CD4-positive, alpha-beta T cell (primary cell): ENCODE measurements at places on chromosomes 16 and 17. TPM values are rescaled to one million over a fixed set of nuclear protein-coding genes. Genes with fewer than 3 reads are reported as not detected.

Gene MEIOB
- total RNA-seq, result not detected

Gene COPZ2
- 0.88 TPM for total RNA-seq

DNA sequence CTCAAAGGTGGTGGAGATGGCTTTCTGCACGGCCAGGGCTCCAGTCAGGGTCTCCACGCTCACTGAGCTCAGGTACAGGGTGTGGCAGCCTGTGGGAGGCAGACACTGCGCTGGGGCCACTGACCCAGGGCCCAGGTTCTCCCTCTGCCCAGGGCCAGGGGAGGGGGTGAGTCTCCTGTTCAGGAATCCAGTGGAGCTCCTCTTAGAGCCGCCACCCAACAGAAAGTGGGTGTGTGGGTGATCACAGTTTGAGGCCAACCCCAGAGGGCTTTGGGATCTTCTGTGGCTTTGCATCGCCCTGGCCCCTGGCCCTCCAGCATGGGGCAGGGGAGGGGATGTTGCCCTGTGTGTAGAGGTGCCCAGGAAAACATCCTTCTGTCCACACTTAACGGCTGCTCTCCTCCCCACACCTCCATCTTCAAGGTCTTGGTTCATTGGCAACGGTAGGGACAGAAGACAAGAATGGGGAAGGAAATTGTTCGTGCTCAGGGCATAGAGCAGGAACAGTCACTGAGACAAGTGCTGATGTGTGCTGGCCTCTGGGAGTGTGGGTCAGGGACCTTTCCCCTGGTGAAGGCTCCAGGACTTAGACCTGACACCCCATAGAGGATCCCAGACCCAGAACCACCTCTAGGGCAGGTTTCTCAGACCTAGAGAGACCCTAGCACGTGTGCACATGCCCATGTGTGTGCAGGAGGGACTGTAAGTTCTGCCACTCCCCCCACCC is 21.5 kb downstream of the TNS4 start:
- no peaks in the 10 kb centered on the region for H3K27me3 ChIP-seq
- DNase-seq, result no peak
- peaks cover 79% of the 10 kb centered on the region for H3K4me1 ChIP-seq
- H3K4me3 ChIP-seq, result peak overlapping the region; percentile 3
- H3K36me3 ChIP-seq, result no peaks in the 10 kb centered on the region

DNA sequence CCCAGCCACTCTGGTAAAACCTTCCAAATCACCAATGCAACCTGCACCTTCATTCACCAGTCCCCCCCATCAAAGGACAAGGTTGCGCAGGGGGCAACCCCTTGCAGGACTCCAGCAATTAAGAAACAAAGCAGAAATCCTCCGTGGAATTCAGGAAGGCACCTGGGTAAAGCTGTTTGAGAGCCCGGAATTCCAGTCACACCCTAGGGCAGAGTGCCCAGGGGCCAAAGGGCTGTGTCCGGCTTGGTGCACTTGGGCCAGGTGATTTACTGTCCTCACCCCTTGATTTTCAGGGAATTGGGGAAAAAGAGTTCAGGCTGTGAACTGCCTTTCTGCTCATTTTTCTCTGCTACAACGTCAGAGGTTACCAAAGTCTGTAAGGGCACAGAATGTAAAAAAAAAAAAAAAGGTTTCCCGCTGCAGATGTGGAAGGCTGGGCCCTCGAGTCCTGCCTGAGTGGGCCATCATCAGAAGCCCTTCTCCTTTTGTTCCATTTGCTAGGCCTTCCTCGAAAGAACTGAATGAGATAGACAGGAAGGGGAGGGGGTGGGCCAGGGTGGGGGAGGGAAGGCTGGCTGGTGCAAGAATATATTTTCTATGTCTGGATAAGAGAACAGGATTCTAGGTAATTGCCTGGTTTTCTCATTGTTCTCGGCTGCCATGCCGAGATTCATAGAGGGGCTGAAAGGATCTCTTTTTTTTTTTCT is 266.5 kb upstream of the PSMD7 start:
- H3K27ac ChIP-seq, result no peak overlapping the region
- H3K4me1 ChIP-seq, result no peaks in the 10 kb centered on the region
- H3K4me3 ChIP-seq, result no peak overlapping the region
- no peak for DNase-seq
- H3K27me3 ChIP-seq, result peaks cover 5% of the 10 kb centered on the region
- H3K36me3 ChIP-seq, result no peaks in the 10 kb centered on the region

- no peak overlapping the region for H3K27ac ChIP-seq
- no peak overlapping the region for H3K4me3 ChIP-seq
- peaks cover 33% of the 10 kb centered on the region for H3K27me3 ChIP-seq
- no peaks in the 10 kb centered on the region for H3K36me3 ChIP-seq
Observed at GRCh38 chr17:38743556-38744171, 4.5 kb downstream of the PCGF2 start.

- peak; percentile 82 for DNase-seq
- peaks cover 38% of the 10 kb centered on the region for H3K4me1 ChIP-seq
- peak overlapping the region; percentile 28 for H3K27ac ChIP-seq
- no peaks in the 10 kb centered on the region for H3K27me3 ChIP-seq
- no peak overlapping the region for H3K4me3 ChIP-seq
- peaks cover 23% of the 10 kb centered on the region for H3K36me3 ChIP-seq
Observed at GRCh38 chr17:80855948-80856862, 135.4 kb upstream of the CHMP6 start.

GRCh38 chr17:40349477-40349894 is 15.1 kb downstream of the GJD3 start:
- H3K27me3 ChIP-seq, result no peaks in the 10 kb centered on the region
- no peak overlapping the region for H3K4me3 ChIP-seq
- H3K27ac ChIP-seq, result no peak overlapping the region
- peaks cover 52% of the 10 kb centered on the region for H3K4me1 ChIP-seq

GRCh38 chr16:57045694-57046381 is 46.5 kb upstream of the CPNE2 start:
- peak overlapping the region; percentile 44 for H3K27ac ChIP-seq
- H3K27me3 ChIP-seq, result no peaks in the 10 kb centered on the region
- peak; percentile 38 for DNase-seq
- no peak overlapping the region for H3K4me3 ChIP-seq
- H3K4me1 ChIP-seq, result peaks cover 60% of the 10 kb centered on the region
- H3K36me3 ChIP-seq, result peaks cover 85% of the 10 kb centered on the region

DNA sequence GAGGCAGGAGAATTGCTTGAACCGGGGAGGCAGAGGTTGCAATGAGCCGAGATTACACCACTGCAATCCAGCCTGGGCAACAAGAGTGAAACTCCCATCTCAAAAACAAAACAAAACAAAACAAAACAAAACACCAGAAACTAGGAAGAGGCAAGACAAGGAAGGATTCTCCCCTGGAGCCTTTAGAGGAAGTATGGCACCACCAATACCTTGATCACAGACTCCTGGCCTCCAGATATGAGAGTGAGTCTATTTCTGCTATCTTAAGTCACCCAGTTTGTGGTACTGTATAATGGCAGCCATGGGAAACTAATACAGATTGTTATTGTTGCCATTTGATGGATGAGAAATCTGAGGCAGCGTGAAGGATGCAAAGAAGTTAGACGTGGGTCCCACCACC is 14.6 kb upstream of the CPPED1 start:
- no peak overlapping the region for H3K4me3 ChIP-seq
- H3K27me3 ChIP-seq, result no peaks in the 10 kb centered on the region
- DNase-seq, result no peak
- peaks cover 2% of the 10 kb centered on the region for H3K4me1 ChIP-seq

GRCh38 chr17:1573932-1574696 is 11.5 kb upstream of the PITPNA start:
- no peak overlapping the region for H3K27ac ChIP-seq
- H3K4me3 ChIP-seq, result no peak overlapping the region
- peaks cover 26% of the 10 kb centered on the region for H3K4me1 ChIP-seq
- DNase-seq, result peak; percentile 40

DNA sequence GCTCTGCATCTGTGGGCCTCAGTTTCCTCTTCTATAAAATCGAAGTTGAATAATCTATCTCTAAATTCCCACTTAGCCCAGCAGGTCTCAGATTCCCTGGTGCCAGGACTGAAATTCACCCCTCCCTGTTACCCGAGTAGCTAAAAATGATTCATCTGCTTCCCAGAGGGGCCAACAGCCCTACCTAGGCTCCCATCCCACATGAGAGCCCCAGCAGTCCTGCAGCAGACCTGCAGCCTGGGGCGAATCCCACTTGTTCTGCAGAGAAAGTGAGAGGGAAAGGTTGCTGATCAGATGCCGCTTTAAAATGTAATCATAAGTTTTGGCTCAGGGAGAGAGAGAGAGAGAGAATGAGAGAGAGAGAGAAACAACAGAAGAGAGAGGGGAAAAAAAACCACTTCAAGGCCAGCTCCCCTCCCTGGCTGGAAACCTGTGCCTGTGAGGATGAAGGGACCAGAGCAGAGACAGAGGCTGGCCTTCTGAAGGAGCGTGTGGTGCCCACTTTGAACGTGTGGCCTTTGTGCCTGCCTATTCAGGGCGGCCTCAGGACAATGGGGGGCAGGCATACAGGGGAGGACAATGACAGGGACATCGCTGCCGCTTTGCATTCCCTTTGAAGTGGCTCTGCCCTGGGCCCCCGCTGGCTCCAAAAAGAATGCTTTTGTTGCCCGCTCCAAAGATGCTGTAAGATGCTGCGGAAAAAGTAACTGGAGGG is 85.2 kb upstream of the NKD1 start:
- no peaks in the 10 kb centered on the region for H3K36me3 ChIP-seq
- H3K4me1 ChIP-seq, result peaks cover 3% of the 10 kb centered on the region
- H3K4me3 ChIP-seq, result no peak overlapping the region
- H3K27me3 ChIP-seq, result peaks cover 9% of the 10 kb centered on the region
- no peak overlapping the region for H3K27ac ChIP-seq

DNA sequence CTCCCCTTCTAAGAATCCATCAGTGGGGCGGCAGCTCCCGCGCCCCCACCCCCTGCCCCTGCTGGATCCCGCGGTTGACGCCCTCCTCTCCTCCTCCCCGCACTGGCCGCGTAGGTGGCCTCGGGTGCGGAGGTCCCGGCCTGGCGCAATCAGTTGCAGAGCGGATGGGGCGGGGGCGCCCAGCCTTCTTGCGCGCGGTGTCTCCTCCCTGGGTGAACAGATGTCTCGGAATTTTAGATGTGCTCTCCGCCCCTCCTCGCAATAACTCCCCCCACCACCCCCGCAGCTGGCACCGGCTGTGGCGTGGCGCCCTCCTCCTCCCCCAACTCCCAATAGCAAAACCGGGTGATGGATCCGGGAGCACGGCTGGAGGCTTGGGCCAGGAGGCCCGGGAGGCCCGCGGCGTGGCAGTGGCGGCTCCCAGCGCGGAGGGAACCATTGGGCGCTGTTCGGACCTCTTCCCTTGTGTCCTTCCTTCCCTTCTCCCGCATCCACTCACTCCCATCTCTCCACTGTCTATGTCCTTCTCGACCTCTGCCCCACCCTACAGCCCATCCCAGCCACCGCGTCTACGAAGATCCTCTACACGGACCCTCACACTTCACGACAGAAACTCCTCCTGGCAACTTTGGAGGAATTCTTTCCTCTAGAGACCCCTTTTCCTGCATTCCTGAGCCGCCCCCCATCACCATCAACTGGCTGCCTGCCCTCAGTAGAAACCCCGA is 11.0 kb downstream of the NEUROD2 start:
- peaks cover 39% of the 10 kb centered on the region for H3K4me1 ChIP-seq
- no peaks in the 10 kb centered on the region for H3K36me3 ChIP-seq
- H3K27me3 ChIP-seq, result peaks cover 86% of the 10 kb centered on the region
- no peak for DNase-seq
- H3K4me3 ChIP-seq, result no peak overlapping the region

- no peak overlapping the region for H3K4me3 ChIP-seq
- H3K36me3 ChIP-seq, result no peaks in the 10 kb centered on the region
- H3K27ac ChIP-seq, result no peak overlapping the region
- H3K4me1 ChIP-seq, result peaks cover 10% of the 10 kb centered on the region
Observed at GRCh38 chr16:81797443-81797842, 18.4 kb downstream of the PLCG2 start.

DNA sequence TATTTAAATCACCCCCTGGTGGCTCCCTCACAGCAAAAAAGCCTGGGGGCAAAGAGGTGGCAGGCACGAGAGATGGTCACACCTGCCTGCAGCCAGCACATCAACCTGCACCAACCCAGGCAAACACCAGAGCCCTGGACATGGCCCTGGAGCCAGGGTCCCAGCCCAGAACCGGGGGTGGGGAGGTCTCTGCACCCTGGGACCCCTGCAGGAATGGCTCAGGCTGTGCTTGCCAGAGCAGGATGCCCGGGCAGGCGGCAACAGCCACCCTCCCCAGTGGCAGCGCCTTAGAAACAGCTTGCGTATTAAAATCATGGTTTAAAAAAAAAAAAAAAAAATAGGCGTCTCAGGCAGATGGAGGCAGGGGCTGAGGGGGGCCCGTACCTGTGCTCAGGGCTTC is 16.2 kb downstream of the MYBBP1A start:
- H3K4me3 ChIP-seq, result no peak overlapping the region
- H3K27ac ChIP-seq, result no peak overlapping the region
- no peak for DNase-seq
- peaks cover 51% of the 10 kb centered on the region for H3K36me3 ChIP-seq
- no peaks in the 10 kb centered on the region for H3K27me3 ChIP-seq
